ENCODE measurements at places on chromosomes 11 and 22.
A peak's percentile ranks its signal among the peaks of the same experiment; 100 is the strongest.

GRCh38 chr11:20474882-20475517 lies 87.5 kb downstream of the PRMT3 start:
- no peak for DNase-seq

GRCh38 chr11:33976495-33977199 lies 74.9 kb upstream of the CAPRIN1 start:
- DNase-seq = no peak

GRCh38 chr11:91239359-91239758 lies 985.3 kb upstream of the FAT3 start:
- DNase-seq = no peak

DNA sequence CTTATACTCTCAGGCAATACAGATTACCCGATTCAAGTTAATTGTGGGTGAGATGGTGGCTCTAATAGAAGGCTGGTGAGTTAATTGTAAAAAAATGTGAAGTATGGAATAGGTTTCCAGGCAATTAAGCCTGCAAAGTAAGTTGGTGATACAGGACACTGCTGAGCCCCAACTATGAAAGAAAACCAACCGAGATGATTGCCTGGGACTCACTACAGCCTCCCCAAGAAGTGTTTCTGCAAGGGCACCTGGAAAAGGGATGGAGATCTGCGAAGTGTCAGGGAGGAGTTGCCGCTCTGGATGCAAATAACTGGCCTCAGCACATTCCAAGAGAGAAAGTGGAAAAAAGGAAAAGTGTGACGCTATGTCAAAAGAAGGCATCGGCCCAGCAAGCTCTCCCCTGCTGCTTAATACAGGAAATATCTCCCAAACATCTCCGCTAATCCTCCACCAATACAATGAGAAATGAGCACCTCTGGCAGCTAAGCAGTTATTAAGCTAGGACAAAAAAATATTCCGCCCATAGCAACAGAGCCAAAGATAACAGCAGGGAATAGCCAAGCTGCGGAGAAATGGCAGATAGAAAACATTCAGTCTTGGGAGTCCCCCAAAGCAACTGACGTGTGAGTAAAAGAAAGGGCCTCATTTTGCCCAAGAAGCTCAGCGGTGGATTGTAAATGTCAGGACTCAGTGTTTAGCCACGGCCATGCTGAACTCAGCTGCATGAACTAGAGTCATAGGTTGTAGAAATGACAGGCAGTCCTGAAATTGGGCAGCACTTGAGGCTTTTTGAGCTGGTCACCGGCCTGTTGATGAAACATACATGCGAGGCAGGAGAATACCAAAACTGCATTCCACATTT lies 133.7 kb downstream of the SNX19 start:
- DNase-seq = no peak

DNA sequence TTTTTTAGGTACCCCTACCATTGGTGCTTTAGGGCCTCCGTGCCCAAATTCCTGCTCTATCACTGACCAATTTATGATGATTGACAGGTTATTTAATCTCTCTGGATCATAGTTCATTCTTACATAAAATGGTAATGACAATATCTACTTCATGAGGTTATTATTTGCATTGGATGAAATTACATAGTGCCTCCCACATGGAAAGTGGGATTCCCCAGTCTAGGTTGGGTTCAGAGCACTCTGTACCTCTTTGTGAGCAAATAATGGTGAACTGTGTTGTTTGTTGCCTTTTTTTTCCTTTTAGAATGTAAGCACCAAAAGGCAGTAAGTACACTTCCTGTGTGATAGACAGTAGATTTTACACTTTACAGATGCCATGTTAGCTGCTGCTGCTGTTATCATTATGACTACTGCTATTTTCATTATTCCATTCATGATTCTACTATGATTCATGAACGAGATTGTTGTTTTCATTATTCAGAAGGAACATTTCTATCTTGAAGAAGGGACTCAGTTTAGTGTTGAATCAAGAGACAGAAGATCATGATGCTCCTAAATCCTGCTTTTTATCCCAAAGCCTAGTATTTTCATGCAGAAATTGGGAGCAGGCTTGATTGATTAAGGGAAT lies 100.8 kb downstream of the ALX4 start:
- DNase-seq = no peak

- DNase-seq = no peak
These were observed 114.4 kb downstream of the MRTFA start for GRCh38 chr22:40522141-40522540.

DNA sequence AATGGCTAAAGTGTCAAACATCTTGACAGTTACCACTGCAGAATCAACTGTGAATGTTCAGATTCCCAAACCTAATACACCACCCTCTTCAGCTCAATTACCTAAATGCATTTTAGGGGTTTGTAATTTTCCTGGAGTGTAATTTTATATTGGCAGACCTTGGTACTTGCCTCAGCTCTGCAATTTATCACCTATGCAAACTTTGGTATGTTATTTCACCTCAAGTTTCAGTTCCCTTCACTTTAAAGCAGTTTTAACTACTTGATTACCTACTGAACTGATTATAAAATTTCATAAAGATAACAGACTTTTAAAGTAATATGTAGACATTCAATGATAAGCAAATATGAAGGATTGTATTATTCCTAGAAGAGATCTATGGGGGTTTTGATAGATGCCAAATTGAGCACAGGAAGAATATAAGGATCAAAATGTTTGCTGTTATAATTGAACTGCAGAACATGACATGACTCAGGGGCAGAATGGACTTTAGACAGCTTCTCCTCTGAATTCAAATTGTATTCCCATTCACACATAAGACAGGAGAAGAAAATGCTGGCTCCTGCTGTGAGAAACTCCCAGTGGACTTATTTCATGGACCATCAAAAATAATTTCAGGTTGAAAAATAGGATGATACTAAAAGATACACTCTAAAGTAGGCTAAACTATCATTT lies 491.5 kb upstream of the LUZP2 start:
- DNase-seq = no peak

GRCh38 chr11:114061681-114062049 lies 2.2 kb downstream of the ZBTB16 start:
- DNase-seq = no peak

DNA sequence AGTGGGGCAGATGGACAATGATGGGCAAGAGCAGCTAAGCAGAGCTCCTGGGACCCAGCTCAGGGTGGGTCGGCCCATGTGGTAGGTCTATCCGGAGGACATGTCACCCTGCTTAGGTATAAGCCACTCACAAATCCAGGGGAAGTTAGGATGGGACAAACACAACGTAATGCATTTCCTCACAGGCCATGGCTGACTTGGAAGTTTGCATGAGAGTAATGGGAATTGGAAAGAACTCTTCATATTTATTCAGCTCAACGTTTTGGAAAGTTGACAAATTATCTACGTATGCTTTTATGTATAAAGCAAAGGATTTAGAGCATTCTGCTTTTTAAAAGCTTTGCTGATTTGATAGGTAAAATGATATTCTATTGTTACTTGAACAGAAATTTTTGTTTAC lies 74.9 kb downstream of the SMCO4 start:
- no peak for DNase-seq

- DNase-seq = no peak
These were observed 1045.8 kb downstream of the BRD1 start for GRCh38 chr22:48781868-48782267.

DNA sequence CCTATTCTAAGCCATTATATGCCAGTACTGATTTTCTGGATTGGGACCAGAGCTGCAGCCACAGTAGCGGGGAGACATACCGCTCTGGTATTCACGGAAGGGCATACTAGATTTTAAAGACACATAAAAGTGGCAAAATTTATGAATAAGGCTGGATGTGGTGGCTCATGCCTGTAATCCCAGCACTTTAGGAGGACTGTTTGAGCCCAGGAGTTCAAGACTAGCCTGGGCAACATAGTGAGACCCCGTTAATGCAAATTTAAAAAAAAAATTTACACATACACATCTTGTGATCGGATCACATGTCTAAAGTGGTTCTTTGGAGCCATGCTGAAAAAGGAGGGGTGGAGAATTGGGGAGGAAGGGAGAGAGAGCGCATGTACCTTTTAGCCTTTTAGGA lies 9.0 kb downstream of the RPL27A start:
- DNase-seq = no peak

DNA sequence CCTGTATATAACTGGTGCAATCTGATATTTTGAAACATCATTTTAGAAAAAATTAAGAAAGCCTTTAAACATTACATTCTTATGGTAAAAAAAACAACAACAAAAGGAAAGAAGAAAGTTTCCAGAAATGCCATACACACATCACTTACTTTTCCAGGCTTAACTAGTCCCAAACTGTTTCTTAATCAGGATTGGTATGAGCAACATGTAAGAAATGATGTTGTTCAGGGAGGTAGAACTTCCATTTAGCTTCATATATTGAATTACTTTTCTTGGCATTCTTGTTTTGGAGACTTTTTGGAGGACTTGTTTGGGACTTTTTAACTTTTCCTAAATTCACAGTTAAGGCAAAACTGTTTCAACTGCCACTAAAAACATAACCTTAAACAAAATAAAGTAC lies 791.5 kb downstream of the METTL15 start:
- no peak for DNase-seq

- no peak for DNase-seq
These were observed 55.7 kb downstream of the RTL6 start for GRCh38 chr22:44442186-44442815.

DNA sequence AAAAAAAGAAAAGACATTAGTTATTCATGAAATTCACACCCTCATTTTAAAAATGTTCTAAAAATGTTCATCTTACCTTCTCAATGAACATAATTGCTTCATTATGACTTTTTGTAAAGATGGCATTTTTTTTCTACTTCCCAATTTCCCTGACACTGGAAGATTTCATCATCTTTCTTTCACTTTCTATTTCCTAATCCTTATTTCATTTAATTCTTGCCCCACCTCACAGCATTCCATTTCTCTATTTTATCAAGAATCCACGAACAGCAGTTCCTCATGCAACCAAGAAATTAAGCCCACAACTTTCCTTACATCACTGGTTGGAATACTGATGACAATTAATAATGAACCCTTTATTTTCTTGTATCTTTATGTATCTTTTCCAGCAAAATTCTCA lies 1.9 kb downstream of the PATL1 start:
- DNase-seq = no peak

DNA sequence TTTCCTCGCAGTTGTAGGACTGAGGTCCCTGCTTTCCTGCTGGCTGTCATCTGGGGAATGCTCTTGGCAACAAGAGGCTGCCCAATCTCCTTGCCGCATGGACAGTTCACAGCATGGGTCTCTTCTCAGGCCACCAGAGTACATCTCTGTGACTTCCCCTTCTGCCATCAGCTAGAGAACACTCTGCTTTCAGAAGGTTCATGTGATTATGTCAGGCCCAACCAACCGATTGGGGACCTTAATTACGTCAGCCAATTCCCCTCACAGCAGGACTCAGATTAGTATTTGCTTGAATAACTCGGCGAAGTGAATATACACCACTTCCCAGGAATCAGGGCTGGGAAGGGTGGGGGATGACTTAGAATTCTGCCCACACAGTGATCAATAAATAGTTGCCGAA lies 61.9 kb upstream of the CSNK2A3 start:
- no peak for DNase-seq

DNA sequence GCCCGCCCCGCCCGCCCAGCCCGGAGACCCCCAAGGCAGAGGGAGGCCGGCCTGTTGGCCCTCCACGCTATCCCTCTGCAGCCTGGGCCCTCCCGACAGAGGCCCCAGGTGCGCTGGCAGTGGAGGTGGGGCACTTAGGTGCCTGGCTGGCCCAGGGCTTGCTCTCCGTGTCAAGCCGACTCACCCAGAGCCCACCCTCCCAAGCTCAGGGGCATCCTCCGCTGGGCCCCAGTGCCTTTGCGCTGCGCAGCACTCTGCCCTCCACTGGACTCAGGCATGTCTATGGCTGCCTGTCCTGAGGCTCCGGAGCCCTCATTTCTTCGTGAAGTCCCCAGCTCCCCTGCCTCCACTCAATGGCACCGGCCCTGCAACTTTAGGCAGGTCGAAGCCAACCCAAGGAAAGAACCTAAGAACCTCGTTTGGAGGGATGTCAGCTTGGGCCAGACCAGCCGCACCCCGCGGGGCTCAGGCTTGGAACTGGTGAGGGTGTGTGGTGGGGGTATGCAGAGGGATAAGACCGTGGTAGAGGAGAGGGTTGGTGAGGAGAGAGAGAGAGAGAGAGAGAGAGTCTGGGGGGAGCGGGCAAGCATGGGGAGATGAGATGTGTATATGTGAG lies 6.1 kb downstream of the SMIM45 start:
- no peak for DNase-seq

DNA sequence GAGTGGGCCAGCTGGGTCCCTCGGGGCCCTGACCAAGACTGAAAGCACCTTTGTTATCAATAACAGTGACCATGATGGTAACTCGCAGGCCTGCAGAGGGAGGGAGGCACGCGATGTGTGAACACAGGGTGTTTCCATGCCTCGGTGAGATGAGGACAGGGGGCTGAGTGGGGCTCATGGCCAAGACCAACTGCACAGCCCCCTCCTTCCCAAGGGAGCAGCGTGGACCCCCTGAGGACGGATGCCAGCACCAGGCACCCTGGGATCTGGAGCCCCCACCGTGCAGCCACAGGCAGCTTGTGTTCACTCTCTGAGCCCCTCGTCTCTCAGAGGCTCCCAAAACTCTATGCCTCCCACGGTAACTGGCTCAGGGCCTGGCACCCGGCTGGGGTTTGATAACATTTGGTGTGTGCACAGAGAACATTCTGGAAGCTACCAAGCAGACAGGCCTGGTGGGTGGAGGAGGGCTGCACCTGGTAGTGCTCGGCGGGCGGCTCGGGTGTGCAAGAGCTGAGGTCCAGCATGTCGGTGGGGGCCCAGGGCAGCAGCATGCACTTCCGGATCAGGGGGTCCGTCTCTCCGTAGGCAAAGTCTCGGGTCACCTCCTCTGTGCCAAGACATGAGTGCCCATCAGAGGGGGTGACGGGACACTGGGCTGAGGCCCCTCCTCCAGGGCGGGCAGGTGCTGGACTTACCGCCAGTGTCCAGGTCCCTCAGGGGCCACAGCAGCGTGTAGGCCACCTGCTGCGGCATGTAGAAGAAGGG lies 7.6 kb downstream of the TTLL12 start:
- DNase-seq = no peak

GRCh38 chr11:82792822-82793569 lies 59.3 kb upstream of the FAM181B start:
- DNase-seq = no peak

DNA sequence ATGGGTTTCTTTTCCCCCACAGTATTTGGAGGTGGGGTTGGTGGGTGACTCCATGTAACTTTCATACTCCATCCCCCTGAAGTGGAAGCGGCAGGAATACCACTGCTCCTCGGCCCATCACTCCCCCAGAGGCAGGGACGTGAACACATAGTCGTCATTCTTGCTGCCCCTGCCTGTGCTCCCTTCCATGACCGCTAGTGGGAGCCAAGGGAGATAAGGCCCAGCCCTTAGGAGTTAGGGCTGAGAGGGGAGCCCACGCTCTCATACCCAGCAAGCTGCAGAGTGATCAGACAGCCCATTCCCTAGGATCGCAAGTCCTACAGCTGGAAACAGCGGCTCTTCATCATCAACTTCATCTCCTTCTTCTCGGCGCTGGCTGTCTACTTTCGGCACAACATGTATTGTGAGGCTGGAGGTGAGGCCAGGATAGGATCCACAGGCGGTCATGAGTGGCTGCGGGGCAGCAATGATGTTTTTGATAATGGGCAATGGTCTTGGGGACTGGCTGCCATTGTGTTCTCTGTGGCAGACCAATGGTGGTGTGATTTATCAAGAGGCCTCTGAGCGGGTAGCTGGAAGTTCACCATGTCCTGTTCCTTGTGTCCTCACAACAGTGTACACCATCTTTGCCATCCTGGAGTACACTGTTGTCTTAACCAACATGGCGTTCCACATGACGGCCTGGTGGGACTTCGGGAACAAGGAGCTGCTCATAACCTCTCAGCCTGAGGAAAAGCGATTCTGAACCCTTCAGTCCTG lies 15.9 kb downstream of the RHOG start:
- peak; percentile 78 for DNase-seq

All from activated CD4-positive, alpha-beta T cell treated with anti-CD3 and anti-CD28 coated beads for 4 hours (primary cell).